T-helper 17 cell (primary cell): ENCODE measurements at places on chromosomes 3 and 15. TPM values are rescaled to one million over a fixed set of nuclear protein-coding genes. Genes with fewer than 3 reads are reported as not detected.

- no peak for DNase-seq
Measured at GRCh38 chr3:194067949-194068362, 68.0 kb upstream of the HES1 start.

DNA sequence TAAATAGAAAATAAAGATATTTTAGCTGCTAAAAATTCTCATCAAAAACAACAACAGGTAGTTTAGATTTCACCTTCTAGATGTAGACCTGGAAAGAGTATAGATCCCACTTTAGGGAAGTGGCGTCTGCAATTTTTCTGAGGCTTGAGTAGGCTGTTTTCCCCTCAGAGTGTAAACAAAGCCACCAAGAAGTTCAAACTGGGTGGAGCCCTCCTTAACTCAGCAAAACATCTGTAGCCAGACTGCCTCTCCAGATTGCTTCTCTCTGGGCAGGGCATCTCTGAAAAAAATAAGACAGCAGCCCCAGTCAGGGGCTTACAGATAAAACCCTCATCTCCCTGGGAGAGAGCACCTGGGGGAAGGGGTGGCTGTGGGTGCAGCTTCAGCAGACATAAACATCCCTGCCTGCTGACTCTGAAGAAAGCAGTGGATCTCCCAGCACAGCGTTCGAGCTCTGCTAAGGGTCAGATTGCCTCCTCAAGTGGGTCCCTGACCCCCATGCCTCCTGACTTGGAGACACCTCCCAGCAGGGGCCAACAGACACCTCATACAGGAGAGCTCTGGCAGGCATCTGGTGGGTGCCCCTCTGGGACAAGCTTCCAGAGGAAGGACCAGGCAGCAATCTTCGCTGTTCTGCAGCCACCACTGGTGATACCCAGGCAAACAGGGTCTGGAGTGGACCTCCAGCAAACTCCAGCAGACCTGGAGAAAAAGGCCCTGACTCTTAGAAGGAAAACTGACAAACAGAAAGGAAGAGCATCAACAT is 259.6 kb downstream of the STXBP5L start:
- no peak for DNase-seq

The TERC gene
- total RNA-seq: 6.0 TPM

GRCh38 chr3:13666781-13667709 is 118.1 kb downstream of the FBLN2 start:
- DNase-seq: no peak

- DNase-seq: no peak
Measured at GRCh38 chr3:176785171-176785570, 412.1 kb downstream of the TBL1XR1 start.

The DNAJB8 gene
- not detected for total RNA-seq

The BMF gene
- total RNA-seq: 13.4 TPM

The PLA2G4D gene
- not detected for total RNA-seq

GRCh38 chr15:39788800-39789565 is 6.3 kb upstream of the FSIP1 start:
- no peak for DNase-seq

DNA sequence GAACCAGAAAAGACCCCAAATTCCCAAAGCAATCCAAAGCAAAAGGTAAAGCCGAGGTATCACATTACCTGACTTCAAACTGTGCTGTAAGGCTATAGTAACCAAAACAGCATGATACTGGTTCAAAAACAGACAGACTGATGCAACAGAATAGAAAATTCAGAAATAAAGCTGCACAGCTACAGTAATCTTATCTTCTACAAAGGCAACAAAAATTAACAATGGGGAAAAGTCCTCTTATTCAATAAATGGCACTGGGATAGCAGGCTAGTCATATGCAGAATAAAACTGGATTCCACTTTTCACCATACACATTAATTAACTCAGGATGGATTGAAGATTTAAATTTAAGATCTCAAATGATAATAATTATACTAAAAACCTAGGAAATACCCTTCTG is 392.6 kb upstream of the CBLB start:
- DNase-seq: no peak
